ENCODE measurements at places on chromosomes 4 and X.

DNA sequence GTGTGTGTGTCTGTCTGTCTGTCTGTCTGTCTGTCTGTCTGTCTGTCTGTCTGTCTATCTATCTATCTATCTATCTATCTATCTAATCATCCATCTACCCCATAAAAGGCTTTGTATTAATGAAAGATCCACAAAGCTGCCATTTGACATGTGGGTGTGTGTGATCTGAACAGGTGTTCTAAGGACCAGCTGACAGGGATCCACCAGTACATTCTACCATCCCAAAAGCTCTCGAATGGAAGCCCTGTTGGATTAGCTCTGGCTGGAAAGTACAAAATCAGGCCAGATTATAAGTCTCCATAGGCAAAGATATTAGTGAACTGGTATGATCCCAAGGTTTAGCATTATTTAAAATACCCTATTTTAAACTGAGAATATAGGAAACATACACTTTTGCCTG lies 299.3 kb downstream of the CAMK2D start:
- DNase-seq: no peak

GRCh38 chrX:103467156-103467555 lies 52.1 kb downstream of the RAB40A start:
- no peak for DNase-seq

DNA sequence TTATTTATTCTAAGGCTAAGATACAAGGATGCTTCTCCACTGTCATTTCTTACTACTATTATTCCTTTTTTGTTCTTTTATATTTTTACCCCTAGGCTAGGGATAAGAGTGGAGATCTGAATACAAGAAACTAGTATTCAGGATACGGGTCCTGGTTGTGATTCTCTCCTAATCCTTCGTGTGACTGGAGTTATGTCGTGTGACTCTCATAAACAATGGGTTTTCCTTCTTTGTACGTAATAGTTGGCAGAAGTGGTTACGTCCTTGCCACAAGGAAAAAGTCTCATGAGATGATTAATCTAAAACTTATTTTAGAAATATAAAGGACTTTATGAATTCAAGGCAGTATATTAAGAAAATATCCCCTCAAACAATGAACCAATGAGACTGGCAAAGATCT lies 497.2 kb upstream of the FAM241A start:
- no peak for DNase-seq

GRCh38 chr4:53919535-53919934 lies 144.9 kb downstream of the CHIC2 start:
- DNase-seq: no peak

GRCh38 chrX:106263817-106264216 lies 95.7 kb downstream of the PWWP3B start:
- DNase-seq: no peak

- no peak for DNase-seq
Measured at GRCh38 chr4:104649631-104650030, 154.9 kb upstream of the CXXC4 start.

- DNase-seq: no peak
Measured at GRCh38 chr4:10737337-10737736, 52.8 kb upstream of the CLNK start.

DNA sequence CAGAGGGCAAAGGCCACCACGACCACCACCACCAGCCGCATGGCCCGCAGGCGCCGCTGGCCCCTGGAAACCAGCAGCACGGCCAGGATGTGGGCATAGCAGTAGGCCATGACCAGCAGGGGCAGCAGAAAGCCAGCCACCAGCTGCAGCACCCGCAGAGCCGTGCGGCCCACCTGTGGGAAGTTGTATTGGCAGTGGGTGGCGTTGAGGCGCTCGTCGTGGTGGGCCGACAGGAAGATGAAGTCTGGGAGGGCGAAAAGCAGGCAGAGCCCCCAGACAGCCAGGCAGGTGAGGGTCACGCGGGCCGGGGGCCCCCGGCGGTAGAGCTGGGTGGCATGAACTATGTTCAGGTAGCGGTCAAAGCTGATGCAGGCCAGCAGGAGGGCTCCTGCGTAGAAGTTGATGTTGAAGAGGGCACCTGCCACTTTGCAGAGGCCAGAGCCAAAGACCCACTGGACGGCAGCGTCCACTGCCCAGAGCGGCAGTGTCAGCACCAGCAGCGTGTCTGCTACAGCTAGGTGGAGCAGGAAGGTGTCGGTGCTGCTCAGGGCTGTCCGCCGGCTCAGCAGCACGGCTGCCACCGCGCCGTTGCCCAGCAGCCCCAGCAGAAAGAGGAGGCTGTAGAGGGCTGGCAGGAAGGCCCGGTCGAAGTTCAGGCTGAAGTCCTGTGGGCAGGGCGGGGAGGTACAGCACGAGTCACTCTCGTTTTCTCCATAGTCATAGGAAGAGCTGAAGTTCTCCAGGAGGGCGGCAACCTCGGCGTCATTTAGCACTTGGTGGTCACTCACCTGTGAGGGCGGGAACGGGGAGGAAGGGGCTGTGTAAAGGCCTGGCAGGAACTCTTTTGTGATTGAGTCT lies 1.4 kb downstream of the CXCR3 start:
- no peak for DNase-seq

- DNase-seq: no peak
Measured at GRCh38 chr4:158462611-158463010, 59.1 kb upstream of the RXFP1 start.

DNA sequence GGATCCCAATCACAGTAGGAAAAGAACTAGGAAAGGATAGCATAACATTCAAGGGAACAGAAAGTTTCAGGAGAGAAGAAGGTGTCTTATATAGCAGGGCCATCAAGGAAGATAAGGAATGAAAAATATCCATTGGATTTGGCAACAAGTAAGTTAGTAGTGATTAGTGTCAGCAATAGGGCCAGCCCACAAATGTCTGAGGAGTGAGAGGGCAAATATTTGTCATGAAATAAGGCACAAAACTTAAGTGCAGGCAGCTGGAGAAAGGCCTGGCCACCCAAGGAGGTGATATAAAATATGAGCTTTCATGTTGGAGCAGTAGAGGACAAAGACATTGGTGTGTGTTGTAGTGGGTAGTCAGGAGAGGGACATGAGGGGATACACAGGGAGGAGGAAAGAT lies 132.1 kb downstream of the COL4A6 start:
- no peak for DNase-seq

DNA sequence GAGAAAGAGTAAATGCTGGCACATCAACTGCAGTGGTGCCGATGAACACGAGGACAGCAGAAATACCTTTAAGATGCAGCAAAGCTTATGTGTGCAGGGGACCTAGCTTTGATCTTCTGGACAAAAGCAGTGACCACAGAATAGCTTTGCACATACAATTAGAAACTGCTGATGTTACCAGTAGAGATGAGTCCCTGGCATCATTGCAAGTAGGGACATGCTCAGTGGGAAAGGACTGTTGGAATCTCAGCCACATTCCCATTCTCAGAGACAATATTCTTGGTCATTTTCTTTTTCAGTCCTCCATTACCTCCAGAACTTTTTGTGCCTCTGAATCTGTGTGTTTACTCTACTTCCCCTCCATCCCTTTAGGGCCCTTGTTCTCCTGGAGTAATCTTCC lies 16.9 kb upstream of the PDLIM3 start:
- DNase-seq: no peak

- DNase-seq: no peak
Measured at GRCh38 chr4:114561590-114561989, 37.0 kb upstream of the UGT8 start.

DNA sequence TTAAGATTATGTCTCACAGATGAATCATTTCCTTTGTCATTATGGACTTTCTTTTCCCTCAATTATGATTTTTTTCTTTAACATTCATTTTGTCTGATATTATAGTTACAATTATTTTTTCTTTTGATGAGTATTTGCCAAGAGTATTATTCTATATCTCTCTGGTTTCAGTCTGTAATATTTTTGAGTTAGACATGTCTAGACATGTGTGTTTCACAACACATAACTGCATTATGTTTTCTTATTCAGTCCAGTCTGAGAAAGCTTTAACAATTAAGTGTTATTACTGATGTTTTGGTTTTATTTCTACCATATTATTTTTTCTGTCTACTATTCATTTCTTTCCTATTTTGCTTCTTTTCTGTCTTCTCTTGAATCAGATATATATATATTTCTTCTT lies 108.3 kb upstream of the MID1IP1 start:
- DNase-seq: no peak

DNA sequence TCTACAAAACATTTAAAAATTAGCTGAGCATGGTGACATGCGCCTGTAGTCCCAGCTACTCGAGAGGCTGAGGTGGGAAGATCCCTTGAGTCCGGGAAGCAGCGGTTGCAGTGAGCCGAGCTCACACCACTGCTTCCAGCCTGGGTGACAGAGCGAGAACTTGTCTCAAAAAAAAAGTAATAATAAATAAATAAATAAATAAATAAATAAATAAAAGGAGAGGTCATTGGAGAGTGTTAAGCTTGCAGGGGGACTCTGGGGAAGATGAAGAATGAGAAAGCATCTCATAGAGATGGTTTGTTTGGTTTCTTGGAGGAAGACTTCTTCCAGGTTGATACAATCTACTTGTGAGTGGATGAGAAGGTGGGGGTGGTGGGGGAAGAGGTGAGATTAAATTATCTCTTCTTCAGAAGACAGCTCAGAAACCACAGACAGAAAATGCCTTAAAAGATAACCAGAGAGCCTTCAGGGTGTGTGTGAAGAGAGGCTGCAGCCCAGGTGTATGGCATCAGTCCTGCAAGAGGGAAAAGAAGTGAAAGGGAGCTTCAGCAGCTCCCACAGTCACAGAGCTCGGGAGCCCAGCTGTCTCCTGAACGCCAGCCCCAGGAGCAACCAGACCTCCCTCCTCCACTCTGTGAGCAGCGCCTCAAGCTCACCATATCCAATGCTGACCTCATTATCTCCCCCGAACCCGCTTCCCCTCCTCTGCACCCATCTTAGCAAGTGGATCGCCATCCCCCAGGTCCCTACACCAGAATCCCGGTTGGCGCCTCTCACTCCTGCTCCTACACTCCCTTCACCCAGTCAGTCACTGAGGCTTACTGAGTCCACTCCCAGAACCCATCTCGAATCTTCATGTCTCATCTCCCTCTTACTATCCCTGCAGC lies 48.2 kb downstream of the RBM47 start:
- no peak for DNase-seq

- DNase-seq: no peak
Measured at GRCh38 chr4:52366621-52367020, 292.5 kb downstream of the USP46 start.

DNA sequence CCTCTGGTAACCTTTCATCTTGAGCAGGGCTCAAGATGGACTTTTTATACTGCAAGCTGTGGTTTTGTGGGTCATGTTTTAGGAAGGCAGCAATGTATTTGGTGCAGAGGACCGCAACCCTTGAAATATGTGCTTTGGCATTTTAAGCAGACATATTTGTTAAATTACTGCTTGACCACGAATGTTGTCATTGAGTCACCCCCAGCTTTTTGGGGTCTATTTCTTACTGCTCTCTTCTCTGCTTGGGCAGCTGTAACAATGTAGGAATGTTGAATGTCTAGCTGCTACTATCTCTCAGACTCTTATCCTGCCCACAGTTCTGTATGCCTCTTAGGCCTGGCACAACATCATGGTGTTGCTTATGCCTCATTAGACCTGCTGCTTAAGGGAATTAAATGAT lies 6.0 kb downstream of the RBPJ start:
- DNase-seq: no peak

DNA sequence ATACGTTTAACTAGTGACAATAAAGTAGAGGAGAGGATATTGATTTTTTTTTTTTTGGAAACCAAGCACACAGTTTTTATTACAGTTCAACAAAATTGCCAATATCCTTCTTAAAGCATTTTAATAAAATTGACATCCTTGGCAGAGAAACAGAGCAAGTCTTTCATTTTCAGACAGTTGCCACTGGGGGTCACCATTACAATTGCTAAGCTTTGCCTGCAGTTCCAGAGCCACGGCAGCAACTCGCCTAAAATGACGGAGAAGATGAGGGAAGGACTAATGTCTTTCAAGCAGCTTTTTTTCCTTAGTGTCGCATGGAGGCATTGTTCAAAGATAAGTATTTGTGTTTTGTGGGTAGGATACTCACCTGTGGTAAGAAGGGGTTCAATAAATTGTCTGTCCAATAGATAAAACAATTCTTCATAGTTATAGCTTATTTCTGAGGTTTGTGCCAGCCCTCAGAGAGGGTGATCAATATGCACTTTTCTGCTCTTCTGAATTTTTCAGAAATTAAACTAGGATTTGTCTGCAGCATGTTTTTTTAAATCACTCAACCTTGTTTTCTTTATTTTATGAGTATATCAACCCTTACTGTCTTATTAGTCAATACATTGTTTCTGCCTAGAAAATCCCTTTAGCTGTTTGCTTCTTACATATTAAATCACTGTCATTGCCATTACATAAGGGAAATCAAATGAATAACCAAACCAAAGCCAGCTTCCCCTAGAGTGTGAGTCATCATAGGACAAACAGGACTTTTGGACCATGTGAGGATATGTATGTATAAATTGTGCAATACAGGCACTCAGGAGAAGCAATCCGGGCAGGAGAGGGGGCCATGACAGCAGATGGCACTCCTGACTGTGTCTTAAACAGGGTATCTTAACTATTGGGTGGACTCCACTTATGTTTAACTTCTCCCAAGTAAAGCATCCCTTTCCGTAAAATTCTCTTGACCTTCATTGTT lies 508.1 kb upstream of the ARX start:
- no peak for DNase-seq

GRCh38 chr4:15690020-15690809 lies 8.6 kb downstream of the FAM200B start:
- DNase-seq: no peak

GRCh38 chr4:146342600-146343192 lies 128.4 kb downstream of the REELD1 start:
- DNase-seq: no peak

DNA sequence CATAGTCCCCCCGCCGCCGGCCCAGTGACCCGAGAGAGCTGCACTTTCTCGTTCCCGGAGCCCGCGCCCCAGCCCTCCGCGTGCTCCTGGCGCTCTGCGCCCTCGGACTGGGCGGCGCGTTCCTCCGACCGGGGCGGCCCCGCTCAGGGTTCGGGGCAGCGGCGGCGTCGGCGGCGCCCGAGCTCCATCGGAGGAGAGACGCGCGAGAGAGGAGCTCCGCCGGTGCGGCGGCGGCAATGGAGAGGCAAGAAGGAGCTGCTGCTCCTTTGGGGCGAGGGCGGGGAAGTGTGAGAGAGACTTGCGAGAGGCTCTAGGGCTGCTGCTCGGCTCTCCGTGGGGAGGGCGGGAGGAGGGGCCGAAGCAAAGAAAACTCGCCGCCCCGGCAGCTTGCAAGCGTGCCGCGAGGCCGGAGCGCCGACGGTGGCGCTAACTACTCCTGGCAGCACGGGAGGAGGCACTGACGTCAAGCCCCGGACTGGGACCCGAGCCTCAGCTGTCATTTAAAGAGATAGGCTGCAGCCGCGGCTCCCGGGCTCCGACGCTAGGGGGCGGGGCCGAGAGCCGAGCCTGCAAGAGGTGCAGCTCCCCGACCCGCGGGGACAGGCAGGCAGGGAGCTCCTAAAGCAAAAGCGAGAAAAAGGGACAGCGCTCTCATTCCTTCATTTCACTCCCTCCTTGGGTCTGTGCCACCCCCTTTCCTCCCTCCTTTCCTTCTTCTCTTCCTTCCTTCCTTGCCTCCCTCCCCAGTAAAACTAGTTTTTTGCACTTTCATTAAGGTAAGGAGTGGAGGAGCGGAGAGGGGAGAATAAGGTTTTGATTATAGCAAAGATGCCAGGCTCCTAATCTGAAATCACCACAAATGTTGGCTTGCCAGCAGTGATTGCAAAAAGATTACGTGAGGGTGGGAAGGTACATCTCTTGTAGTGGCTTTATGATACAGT lies at the start of gene KCTD8:
Gene KCTD8, minus strand, starts transcription at position 289 of the 941 bp plus-strand sequence.
- peak; percentile 92 for DNase-seq

- peak; percentile 73 for DNase-seq
Measured at GRCh38 chr4:159446266-159446976, 343.5 kb downstream of the RAPGEF2 start.

Measured in Right ventricle myocardium inferior (tissue), 1 donor.